Stimulated activated CD4-positive, alpha-beta T cell treated with anti-CD3 and anti-CD28 coated beads, Interleukin-4, amount 100 ng/mL, for 24 hours (primary cell): ENCODE measurements at places on chromosomes 12 and 14.
A peak's percentile ranks its signal among the peaks of the same experiment; 100 is the strongest.

DNA sequence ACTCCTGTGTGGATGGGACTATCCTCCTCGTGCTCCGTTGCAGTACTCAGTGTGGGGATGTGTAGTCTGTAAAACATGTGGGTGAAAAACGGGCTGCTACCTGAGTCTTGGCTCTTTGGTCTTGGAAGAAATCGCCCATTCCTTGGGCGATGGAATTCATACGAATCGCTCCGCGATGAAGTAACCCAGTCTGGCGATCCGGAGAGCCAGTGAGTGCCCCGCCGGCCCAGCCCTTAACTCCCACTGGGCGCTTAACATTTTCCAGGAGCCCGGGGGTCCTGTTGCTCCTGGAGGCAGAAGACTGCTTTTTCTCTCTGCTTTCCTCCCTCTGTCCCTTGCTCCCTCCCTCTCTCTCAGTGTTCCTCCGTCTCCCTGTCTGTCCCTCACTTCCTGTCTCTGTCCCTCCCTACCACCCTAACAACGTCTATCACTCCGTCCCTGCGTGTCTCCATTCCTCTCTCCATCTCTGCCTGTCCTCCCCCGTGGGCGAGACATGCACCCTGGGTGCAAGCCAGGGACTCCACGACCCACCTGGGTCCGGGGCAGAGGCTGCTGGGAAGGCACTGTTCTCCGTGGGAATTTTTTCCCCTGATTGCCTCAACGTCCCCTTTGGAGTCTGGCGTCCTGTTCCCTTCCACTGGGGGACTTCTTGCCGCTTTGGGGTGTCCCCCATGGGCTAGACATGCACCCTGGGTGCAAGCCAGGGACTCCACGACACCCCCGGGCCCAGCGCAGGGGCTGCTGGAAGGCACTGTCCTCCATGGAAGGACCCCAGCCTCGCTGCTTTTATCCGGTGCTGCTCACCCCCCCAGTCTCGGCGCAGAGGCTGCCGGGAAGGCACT lies 188.6 kb downstream of the ALG10 start:
- no peak for DNase-seq

DNA sequence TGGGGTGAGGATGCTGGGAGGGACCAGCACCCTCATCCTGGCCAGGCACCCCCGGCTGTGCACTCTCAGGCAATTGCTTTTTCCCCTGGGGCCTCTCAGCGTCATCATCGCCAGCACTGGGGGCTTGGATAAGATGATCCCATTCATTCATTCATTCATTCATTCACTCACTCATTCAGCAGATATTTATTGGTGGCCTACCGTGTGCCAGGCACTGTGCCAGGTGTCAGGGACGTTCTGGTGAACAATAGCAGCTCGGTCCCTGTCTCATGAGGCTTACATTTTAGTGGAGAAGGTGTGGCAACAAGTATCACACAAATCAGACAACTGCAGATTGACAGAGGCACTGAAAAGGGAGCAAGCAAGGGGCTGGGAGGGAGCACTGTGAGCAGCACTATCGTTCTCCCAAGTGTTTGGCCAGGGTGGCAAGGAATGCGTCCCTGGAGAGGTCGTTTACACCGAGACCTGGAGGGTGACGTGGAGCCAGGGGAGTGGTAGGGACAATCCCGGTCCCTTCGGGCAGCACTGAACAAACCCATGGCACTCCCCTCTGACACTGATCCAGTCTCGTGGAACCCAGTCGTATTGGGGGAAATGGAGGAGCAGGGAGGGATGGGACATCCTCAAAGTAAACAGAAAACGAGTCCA lies 124.1 kb downstream of the PAPOLA start:
- DNase-seq: no peak

DNA sequence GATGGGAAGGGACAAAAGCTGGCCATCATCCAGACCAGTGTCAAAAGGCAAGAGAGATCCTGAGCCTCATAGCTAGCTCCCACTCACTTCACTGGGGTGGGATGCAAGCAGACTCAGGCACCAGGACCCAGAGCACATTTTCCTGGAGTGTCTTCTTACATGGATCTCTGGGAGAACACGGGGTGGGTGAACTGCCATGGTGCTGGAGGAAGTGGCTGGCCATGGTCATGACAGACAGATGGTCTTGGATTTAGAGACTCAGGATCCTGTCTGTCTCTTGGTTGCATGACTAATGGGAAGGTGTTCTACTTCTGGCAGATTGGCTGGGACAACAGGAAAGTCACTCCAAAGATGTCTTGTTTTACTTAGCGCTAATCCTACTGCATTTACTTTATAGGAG lies 311.5 kb downstream of the ATP23 start:
- DNase-seq: no peak

DNA sequence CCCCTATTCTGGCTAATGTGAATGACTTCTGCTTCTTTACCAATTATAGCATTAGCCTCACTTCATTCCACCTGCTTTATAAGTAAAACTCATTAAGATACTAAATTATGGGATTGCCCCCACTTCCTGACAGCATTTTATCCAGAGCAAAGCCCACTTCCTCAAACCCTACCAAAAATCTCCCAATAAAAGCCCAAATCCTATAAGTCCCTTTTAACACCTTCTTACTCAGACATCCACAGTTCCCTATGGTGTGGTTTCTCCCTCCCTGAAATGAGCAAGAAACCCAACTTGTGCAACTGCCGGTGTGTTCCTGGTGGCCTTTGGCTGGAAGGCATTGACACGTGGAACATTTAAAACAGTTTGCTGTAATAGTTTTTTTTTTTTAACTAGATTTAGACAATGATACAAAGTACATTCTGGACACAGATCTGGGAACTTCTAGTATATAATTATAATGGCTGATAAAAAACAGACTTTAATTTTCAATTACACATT lies 53.1 kb downstream of the BRMS1L start:
- DNase-seq: no peak

DNA sequence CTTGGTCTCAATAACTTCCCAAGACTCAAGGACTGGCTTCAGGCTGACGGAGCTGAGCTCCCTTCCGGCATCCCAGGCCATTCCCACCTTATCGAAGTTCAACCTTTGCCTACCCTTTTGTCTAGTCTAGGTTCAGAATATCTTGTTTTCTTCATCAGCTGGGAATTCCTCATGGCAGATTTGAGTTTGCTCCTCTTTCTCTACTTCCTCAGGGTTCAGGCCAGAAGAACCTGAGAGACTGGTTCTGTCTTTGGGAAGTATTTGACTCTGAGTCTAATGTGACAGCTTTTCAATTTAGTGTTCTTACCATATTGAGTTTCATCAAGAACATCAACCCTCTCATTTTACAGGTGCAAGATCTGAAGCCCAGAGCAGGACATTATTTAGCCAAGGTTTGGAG lies 2.1 kb downstream of the BIN2 start:
- DNase-seq: no peak

DNA sequence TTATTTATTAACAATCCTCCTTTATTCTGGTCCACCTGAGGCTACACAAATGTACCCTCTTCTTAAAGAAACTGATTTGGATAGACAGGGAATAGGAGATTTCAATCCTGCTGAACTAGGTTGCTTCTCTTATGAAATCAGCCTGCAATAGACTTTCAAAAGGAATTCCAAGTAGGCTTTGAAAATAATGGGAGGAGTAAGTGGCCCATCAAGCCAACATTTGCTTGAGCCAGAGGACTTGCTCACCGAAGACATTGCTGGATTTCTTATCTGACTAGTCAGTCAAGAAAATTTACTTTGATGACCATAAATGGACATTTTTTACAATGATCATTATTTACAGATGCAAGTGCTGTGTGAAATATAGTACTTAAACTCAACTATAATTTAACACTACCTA lies 82.8 kb upstream of the RASSF8 start:
- DNase-seq: no peak

DNA sequence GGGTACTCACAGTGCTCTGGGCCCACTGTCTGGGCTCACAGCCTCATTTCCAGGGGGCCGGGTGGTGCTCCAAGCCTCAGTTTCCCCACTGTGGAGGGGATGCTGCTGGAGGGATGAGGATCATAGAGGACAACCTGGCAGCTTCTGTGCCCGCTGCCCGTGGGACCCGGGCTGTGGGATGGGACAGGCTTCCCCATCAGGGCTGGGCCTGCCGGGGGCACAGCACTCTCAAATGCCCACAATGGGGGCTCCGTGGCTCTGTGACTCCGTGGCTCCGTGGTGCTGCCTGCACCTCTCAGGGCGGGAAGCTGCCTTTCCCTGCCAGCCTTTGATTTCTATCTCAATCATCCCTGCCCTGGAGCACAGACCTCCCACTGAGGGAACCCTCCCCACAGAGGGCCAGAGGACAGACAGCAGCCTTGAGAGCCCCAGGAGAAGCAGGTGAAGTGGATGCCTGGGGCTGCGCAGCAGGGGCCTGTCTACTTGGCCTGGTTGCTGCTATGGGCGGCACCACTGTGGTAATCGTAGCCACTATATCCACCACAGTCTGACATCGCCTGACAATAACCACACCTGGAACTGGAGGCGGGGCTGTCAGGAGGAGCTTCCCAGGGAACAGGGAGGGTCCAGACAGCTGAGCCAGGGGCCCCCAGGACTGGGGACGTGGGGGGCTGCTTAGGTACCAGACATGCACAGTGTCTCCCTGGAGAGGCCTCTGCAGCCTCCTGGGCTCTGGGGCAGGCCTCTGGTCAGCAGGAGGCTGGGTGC lies 375.9 kb downstream of the TMEM121 start:
- no peak for DNase-seq

GRCh38 chr14:52072266-52072780 lies 3.5 kb upstream of the NID2 start:
- DNase-seq: no peak

DNA sequence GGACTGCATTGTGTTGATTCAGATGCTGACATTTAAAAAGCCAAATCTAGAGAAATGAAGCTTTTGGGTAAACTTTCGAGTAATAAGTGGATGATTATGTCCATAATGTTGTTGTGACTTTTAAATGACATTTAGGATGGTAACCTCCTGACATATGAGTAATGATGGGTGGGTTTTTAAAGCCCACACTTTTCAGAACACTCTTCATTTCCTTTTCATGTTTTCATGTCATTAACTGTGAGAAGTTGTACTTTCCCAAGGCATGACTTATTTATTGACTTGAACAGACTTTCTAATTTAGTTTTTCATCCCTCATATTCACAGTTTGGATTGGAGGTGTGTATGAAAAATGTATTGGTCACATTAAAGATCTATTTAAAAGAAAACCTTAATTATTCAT lies 35.5 kb downstream of the RGS6 start:
- no peak for DNase-seq

GRCh38 chr12:59164991-59165718 lies 244.9 kb upstream of the LRIG3 start:
- DNase-seq: no peak

DNA sequence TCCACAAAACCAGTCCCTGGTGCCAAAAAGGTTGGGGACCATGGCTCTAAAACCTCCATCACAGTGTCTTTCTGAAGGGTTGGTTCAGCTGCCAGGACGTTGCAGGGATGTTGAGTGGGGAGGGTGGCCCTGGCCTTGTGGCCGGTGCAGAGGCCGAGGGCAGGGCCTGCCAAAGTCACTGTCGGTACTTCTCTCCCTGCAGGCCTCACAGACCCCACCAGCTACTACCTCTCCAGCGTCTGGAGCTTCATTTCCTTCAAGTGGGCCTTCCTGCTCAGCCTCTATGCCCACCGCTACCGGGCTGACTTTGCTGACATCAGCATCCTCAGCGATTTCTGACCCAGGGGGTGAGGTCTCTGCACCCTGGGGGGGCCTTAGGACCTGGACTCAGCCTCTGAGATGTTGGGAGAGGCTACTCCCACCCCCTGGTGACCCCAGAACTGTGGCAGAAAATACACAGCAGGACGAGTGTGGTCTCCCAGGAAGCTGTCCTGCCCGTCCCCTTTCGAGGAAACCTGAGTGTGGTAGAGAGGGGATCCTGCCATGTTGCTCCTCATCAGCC lies 7.0 kb downstream of the SLC48A1 start:
- no peak for DNase-seq

DNA sequence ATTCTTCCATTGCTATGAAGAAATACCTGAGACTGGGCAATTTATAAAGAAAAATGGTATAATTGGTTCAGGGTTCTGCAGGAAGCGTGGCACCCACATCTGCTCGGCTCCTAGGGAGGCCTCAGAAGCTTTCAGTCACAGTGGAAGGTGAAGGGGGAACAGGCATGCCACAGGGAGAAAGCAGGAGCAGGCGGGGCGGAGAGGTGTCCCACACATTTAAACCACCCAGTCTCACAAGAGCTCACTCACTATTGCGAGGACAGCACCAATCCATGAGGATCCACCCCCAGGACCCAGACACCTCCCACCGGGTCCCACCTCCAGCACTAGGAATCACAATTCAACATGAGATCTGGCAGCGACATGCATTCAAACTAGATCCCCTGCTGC lies 56.0 kb upstream of the C14orf180 start:
- no peak for DNase-seq

GRCh38 chr12:57803319-57803893 lies 15.1 kb downstream of the AVIL start:
- peak; percentile 23 for DNase-seq

- DNase-seq: no peak
Observed at GRCh38 chr12:42450248-42450647, 124.3 kb downstream of the PPHLN1 start.

- no peak for DNase-seq
Observed at GRCh38 chr12:112308161-112308560, 74.1 kb downstream of the HECTD4 start.

DNA sequence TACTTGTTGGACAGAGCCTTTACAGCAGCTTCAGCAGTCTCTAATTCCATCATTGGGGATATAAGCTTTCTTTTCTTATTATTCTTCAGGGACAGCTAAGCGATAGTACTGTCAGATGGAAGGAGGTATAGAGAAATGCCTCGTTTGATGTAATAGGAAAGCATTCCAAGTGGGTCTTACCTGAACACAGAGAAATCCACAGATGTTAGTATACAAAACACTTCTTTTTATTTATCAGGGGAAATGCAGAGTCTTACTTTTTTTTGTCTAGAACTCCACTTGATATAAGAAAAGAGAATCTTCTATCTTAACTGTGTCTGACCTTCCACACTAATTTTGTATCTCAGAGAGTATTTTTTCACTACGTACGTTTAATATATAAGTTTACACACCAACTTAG lies 1.9 kb downstream of the SYT1 start:
- no peak for DNase-seq

DNA sequence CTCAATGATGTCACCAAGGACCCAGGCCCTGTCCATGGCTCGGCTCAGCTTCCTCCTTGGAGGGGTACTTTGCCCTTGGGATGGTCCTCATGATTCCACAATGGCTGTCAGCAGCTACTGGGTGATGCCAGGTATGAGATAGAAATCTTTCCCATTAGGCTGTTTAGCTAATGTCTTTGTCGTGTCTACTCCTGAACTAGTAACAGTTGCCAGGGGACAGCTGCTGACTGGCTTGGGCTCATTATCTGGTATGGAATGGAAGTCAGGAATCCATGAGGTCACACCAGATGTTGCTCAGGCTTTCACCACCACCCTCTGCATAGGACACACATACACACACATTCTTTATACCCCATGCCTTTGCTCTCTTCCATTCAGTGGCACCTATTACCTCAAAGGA lies 9.2 kb downstream of the PRPH start:
- DNase-seq: no peak

- no peak for DNase-seq
Observed at GRCh38 chr14:94110552-94111181, at the start of gene IFI27. TSS of gene IFI27 (plus strand) at chr14:94110736.

GRCh38 chr14:104749111-104749649 lies 3.8 kb upstream of the SIVA1 start:
- DNase-seq: no peak

- DNase-seq: no peak
Observed at GRCh38 chr12:45468751-45469615, 253.1 kb downstream of the ANO6 start.
